Spleen (tissue), 13 donors: ENCODE measurements at places on chromosomes 7 and 10. TPM values are rescaled to one million over a fixed set of nuclear protein-coding genes. Genes with fewer than 3 reads are reported as not detected.

The CPXM2 gene
- 22.2 TPM for total RNA-seq

The OR13A1 gene
- total RNA-seq: 0.13 TPM

The ZNF467 gene
- total RNA-seq: 25.5 TPM

DNA sequence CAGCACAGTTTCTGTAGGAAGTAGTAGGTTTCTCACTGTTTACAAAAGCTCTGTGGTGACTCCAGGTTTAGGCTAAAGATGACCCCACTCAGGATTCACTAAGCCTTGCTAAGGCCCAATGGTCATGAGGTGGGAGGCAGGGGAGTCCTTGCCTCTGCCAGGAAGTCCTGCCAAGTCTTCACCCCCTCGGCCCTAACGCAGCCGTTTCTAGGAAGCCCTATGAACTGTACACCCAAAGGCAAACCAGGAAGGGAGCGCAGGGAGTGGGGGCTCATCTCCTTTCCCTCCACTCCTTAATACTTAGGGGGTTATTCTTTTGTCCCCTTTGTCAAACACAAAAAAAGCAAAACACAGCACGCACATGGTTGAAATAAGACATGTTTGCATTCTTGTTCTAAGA, 64.6 kb downstream of the CTBP2 start:
- DNase-seq: peak; percentile 32
- no peak overlapping the region for H3K27ac ChIP-seq
- no peaks in the 10 kb centered on the region for H3K4me1 ChIP-seq
- no peak overlapping the region for H3K4me3 ChIP-seq
- no peaks in the 10 kb centered on the region for H3K36me3 ChIP-seq

DNA sequence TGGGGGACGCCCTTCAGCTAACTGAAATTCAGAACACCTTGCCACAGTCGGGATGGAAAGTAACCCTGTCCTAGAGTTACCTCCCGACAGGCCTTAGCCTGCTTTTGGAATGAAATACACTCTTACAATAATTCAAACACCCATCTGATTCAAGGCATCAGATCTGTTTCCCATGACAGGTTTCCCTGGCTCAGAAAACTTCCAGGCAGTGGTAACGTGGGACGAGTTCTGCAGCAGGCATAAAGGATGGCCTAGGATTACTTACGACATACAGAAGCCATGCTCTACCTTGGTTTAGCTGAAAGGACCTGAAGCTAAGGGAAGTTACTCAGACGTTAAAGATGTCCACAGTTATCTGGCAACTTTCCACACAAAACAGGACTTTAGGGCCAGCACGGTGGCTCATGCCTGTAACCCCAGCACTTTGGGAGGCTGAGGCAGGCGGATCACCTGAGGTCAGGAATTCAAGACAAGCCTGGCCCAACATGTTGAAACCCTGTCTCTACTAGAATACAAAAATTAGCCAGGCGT, 5.0 kb downstream of the PAXIP1 start:
- no peaks in the 10 kb centered on the region for H3K27me3 ChIP-seq
- no peak overlapping the region for H3K4me3 ChIP-seq
- no peak overlapping the region for H3K27ac ChIP-seq
- peaks cover 12% of the 10 kb centered on the region for H3K4me1 ChIP-seq
- peaks cover 57% of the 10 kb centered on the region for H3K36me3 ChIP-seq
- no peak for DNase-seq

GRCh38 chr10:36533316-36533715, 592.1 kb upstream of the ANKRD30A start:
- no peak overlapping the region for H3K27ac ChIP-seq
- no peak overlapping the region for H3K4me3 ChIP-seq
- no peaks in the 10 kb centered on the region for H3K36me3 ChIP-seq
- no peak for DNase-seq

DNA sequence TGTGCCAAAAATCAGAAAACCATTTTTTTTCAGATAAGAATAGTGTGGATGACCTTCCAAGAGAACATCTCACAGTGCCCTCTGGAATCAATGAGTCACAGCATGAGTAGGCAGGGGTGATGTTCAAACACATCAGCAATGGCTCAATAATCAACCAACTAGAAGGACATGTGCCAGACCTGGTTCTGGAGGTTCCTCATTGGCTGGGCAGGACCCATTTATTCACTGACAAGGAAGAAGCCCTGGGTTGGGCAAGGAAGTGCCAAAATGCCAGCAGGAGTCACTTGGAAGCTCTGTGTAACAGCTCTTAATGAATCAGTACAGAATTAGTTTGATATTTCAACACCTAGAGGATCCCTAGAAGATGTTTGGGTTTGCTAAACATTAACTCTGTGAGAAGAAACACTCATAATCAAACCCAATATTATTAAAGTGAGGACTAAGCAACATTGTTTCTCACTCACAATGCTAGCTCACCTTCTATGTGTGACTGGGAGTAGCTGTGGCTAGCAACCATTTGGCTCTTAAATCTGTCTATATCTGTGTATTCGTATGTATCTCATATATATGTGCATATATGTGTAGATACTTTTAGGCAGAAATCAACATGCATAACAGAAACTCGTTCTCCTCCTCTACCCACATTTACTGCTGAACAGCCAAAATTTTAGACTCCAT, 72.3 kb upstream of the APBB1IP start:
- H3K4me3 ChIP-seq: no peak overlapping the region
- no peak overlapping the region for H3K27ac ChIP-seq
- H3K36me3 ChIP-seq: no peaks in the 10 kb centered on the region
- H3K4me1 ChIP-seq: no peaks in the 10 kb centered on the region
- H3K27me3 ChIP-seq: no peaks in the 10 kb centered on the region
- DNase-seq: no peak

DNA sequence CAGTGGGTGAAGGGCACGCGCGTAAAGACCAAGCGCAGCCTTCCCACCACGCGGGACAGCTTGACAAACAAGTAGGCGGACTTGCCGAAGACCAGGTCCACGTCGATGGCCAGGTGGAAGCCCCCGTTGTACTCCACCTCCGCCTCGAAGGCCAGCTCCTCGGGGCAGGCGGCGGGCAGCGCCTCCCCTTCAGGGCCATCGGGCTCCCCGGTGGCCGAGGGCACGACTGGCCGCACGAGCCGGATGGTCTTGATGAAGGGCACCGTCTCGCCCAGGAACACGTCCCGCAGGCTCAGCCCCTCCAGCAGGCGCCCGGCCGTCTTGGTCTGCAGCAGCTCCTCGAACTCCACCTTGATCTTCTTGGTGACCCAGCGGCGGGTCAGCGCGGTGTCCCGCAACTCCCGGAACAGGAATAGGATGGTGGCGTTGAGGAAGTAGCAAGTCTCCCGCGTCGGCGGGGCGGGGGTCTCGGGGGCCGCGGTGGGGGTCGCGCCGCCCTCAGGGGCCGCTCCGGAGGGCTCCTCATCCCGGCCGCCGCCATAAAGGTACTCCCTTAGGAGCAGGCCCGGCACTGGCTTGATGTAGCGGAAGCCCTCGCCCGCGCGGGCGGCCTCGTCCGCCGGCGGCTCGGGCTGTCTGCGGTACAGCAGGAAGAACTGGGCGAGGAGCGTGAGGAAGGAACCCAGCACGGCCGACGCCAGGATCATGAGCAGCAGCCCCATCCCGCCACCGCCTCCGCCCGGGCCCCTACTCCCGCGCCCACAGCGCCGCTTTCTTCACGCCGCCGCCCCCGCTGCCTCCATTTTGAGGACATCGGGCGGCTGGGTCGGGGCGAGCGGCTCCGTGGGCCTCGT, 507 bp downstream of the PDZD8 start:
- H3K27me3 ChIP-seq: peaks cover 22% of the 10 kb centered on the region
- peak; percentile 92 for DNase-seq
- peak overlapping the region; percentile 99 for H3K4me3 ChIP-seq
- H3K27ac ChIP-seq: peak overlapping the region; percentile 82
- no peaks in the 10 kb centered on the region for H3K36me3 ChIP-seq
- H3K4me1 ChIP-seq: peaks cover 62% of the 10 kb centered on the region

DNA sequence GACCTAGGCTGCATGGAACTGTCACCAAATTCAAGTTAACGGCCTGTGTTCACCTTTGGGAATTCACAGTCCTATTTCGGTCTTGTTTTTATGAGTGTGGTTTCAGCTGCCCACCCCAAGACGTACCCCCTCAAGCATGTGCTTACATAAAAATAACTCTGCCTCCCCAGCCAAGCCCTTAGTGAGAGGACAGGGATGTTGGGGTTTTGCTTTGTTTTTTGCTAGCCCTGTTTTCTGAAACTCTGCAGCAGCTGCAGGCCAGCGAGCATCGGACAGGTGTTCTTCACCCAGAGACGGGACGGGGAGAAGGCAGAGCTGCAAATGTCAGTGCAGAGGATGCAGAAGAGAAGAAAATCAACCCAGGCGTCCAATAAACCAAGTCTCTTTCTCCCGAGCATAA, 13.5 kb downstream of the CHST15 start:
- H3K27me3 ChIP-seq: no peaks in the 10 kb centered on the region
- peaks cover 37% of the 10 kb centered on the region for H3K36me3 ChIP-seq

DNA sequence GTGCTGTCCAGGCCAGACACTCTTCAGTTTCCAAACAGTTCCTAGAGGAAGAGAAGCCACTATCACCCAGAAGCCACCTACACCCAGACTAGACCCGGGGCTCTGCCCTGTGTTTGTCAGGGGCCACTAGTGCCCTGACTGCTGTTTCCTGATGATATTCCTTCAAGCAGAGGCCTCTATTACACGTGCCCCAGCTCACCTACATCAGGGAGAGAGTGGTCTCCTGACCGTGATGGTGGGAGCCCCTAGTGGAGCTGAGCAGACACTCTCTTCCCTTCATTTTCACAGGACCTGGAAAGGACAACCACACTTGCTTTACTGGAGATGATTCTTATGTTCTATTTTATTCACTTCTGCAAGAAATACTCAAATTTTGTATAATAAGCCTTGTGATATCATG, 9.2 kb downstream of the ZNF394 start:
- no peaks in the 10 kb centered on the region for H3K27me3 ChIP-seq
- no peak overlapping the region for H3K4me3 ChIP-seq
- no peak overlapping the region for H3K27ac ChIP-seq
- H3K36me3 ChIP-seq: peaks cover 52% of the 10 kb centered on the region
- H3K4me1 ChIP-seq: no peaks in the 10 kb centered on the region

DNA sequence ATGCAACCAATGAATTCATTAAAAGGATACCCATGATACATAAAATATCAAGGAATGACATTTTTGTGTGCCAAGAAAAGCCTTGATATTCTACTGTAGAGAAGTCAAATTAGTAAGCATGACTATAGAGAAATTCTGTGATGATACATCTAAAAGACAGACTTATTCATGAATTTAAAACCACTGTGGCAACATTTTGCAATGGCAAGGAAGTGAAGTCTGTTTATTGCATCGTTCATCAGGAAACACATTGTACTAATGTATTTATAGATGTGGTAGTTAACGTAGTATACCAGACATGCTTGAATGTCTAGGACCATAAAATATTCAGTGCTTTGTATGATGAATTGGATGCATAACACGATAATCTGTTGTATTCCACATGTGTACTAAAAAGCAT, 9.3 kb upstream of the CLEC5A start:
- no peak overlapping the region for H3K27ac ChIP-seq
- DNase-seq: no peak
- no peak overlapping the region for H3K4me3 ChIP-seq
- no peaks in the 10 kb centered on the region for H3K36me3 ChIP-seq
- no peaks in the 10 kb centered on the region for H3K27me3 ChIP-seq

- no peaks in the 10 kb centered on the region for H3K27me3 ChIP-seq
- H3K27ac ChIP-seq: no peak overlapping the region
- DNase-seq: no peak
Observed at GRCh38 chr7:42102301-42102700, 134.7 kb downstream of the GLI3 start.

GRCh38 chr10:82887488-82887887, 1012.5 kb downstream of the NRG3 start:
- DNase-seq: no peak
- H3K4me3 ChIP-seq: no peak overlapping the region
- no peak overlapping the region for H3K27ac ChIP-seq
- no peaks in the 10 kb centered on the region for H3K4me1 ChIP-seq
- no peaks in the 10 kb centered on the region for H3K27me3 ChIP-seq

- H3K27me3 ChIP-seq: no peaks in the 10 kb centered on the region
- no peaks in the 10 kb centered on the region for H3K4me1 ChIP-seq
- no peak overlapping the region for H3K27ac ChIP-seq
- H3K36me3 ChIP-seq: no peaks in the 10 kb centered on the region
Observed at GRCh38 chr10:44173608-44173894, 211.3 kb downstream of the CXCL12 start.

GRCh38 chr10:11697718-11698527, 44.3 kb upstream of the ECHDC3 start:
- no peak overlapping the region for H3K27ac ChIP-seq
- no peaks in the 10 kb centered on the region for H3K27me3 ChIP-seq
- DNase-seq: no peak
- H3K4me1 ChIP-seq: peaks cover 43% of the 10 kb centered on the region
- no peak overlapping the region for H3K4me3 ChIP-seq

GRCh38 chr7:1845536-1846311, 175.6 kb downstream of the ELFN1 start:
- H3K4me1 ChIP-seq: no peaks in the 10 kb centered on the region
- H3K27me3 ChIP-seq: no peaks in the 10 kb centered on the region
- peak; percentile 62 for DNase-seq
- no peaks in the 10 kb centered on the region for H3K36me3 ChIP-seq

- no peak overlapping the region for H3K4me3 ChIP-seq
- peaks cover 99% of the 10 kb centered on the region for H3K36me3 ChIP-seq
- H3K27ac ChIP-seq: peak overlapping the region; percentile 58
- H3K4me1 ChIP-seq: peaks cover 45% of the 10 kb centered on the region
- DNase-seq: no peak
Observed at GRCh38 chr7:43625453-43625852, 42.5 kb downstream of the STK17A start.

- H3K36me3 ChIP-seq: no peaks in the 10 kb centered on the region
- H3K27me3 ChIP-seq: no peaks in the 10 kb centered on the region
- H3K4me3 ChIP-seq: no peak overlapping the region
- H3K4me1 ChIP-seq: peaks cover 7% of the 10 kb centered on the region
- DNase-seq: no peak
Observed at GRCh38 chr7:141943846-141944245, 2.9 kb downstream of the CLEC5A start.

GRCh38 chr10:12269056-12269455, 73.1 kb downstream of the CDC123 start:
- no peaks in the 10 kb centered on the region for H3K36me3 ChIP-seq
- H3K4me1 ChIP-seq: peaks cover 51% of the 10 kb centered on the region
- no peak overlapping the region for H3K27ac ChIP-seq

DNA sequence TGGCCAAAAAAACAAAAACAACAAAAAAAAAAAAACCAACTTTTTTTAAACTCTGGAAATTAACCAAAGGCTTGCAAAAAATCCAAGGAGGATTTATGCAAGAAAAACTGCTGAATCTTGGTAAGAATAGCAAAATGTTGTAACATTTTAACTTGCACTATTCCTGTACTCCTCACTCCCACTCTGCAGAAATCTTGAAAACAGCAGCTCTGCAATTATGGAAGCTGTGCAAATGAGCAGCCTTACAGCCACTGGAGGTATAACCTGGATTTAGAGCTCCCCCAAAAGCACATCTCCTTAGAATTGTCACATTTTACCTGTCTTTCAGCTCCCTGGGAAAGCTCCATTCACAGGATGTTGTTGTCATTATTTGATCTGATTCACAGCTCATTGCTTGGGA, 41.8 kb upstream of the LRGUK start:
- no peak overlapping the region for H3K4me3 ChIP-seq
- H3K27ac ChIP-seq: no peak overlapping the region
- H3K27me3 ChIP-seq: no peaks in the 10 kb centered on the region
- no peaks in the 10 kb centered on the region for H3K36me3 ChIP-seq
